Stimulated activated CD4-positive, alpha-beta T cell treated with anti-CD3 and anti-CD28 coated beads, TNF-alpha, amount 100 ng/mL, for 4 hours (primary cell): ENCODE measurements at places on chromosomes 3 and 15.
A peak's percentile ranks its signal among the peaks of the same experiment; 100 is the strongest.

- peak; percentile 26 for DNase-seq
Measured at GRCh38 chr15:99213187-99213811, 36.1 kb downstream of the TTC23 start.

GRCh38 chr3:66938338-66938963 lies 59.7 kb upstream of the KBTBD8 start:
- no peak for DNase-seq

DNA sequence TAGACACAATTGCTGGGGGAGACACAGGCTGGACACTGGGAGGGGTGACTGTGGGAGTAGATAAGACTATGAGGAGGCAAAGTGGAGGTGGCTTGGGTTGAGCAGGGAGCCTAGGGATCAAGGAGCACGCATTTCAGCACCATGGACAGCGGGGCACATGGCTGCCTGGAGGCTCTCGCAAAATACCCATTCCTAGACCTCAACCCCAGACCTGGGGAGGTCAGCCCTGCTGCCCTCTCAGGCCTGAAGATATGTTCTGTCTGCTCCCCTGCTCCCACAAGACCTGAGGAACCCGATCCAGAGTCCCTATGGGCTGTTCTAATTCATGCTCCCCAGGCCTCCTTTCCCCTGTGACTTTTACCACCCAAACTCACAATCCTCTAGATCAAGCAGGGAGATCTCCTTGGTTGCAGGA lies 16.0 kb upstream of the CPEB1 start:
- DNase-seq = no peak

GRCh38 chr3:109597444-109597843 lies 260.1 kb upstream of the DPPA4 start:
- no peak for DNase-seq

GRCh38 chr15:77807115-77807514 lies 174.4 kb upstream of the LINGO1 start:
- no peak for DNase-seq

GRCh38 chr15:67085818-67086636 lies 20.6 kb downstream of the SMAD3 start:
- no peak for DNase-seq

GRCh38 chr3:30871720-30872119 lies 22.7 kb downstream of the GADL1 start:
- DNase-seq = no peak

DNA sequence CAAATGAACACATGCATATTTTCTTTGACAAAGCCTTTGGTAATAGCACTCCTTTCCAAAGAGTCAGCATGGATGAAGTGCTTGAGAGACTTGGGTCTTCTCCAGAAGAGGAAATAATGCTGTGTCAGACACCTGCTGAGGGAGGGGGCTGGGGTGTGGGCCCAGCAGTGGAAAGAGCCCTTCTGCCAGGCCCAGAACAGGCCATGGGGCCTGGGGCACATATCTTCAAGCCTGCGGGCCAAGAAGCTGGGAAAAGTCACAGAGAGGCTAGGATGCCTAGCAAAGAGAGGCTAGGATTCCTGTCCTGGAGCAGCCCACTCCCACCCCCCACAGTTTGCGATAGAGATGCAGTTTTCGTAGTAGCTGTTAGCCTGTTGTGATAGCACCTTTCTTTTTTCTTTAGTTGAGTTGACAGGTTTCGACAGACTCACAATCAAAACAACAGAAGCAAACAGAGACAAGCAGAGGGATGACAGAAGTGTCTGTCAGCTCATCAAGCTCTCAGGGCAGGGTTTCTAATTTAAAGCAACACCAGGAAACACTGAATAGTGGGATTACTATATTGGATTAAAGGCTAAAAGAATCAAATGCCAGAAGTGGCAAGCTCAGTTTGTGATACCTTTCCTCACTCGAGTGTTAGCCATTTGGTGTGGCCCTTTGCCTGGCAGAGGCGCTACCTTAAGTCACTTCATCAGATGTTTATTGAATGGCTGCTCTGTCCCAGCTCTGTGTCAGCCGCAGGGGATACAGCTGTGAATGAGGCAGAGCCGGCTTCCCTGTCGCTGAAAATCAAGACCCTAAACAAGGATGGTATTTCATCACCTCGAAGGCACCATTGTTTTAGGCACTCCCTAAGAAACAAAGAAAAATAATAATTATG lies 19.0 kb downstream of the CMTM7 start:
- DNase-seq = no peak

DNA sequence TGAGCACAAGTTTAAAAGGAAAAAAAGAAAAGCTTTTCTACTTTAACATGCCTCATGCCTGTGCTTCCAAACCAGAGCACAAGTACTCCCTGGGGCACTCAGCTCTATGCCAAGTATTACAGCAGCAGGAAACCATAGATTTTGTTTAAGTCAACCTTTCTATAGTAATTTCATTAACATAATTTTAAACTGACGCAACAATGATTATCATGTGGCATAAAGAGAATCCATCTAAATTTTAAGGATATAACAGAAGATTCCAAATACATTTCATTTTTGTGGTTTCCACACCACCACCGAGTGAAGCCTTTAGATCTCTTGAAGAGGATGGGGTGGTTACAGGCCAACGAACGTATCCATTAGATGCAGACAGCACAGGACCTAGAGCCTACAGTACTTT lies 112.1 kb downstream of the TNIK start:
- no peak for DNase-seq

GRCh38 chr15:44157679-44158078 lies 37.4 kb downstream of the FRMD5 start:
- no peak for DNase-seq

DNA sequence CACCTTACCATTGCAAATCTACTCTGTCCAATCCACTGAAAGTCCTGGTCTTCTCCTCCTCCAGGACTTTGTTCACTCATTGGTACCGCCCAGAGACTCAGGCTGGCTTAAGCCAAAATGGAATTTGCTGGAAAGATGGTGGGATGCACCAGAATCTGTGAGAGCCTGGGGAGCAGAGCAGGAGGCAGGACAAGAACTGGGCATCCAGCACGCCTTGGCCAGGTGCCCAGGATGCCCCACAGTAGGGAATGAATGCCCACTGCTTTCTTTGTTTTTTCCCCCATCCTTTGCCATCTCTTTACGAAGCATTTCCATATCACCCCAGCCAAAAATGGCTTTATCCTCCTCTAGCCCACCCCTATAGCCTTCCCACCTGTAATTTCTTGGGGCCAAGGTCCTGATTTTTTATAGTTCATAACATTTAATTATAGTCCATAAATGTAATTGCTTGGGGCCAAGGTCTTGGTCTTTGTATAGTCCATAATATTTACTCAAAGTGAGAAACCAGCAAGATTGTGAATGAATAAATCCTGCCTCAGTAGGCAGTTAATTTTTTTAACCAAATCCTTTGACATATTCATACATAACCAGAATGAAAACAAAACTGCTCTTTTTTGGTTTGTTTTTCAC lies 23.3 kb upstream of the IREB2 start:
- DNase-seq = no peak

DNA sequence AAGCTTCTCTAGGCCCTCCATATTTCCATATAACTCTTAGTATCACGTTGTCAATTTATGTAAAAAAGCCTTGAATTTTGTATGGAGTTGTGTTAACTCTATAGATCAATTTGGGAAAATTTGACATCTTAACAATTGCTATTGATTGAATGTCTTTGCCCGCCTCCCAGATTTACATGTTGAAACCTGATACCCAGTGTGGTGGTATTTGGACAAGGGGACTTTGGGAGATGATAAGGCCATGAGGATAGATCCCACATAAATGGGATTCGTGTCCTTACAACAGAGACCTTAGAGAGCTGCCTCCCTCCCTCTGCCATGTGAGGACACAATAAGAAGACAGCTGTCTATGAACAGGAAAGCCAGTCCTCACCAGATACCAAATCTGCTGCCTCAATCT lies 21.1 kb upstream of the TNK2 start:
- no peak for DNase-seq

- no peak for DNase-seq
Measured at GRCh38 chr3:42165211-42165610, 74.1 kb downstream of the TRAK1 start.

DNA sequence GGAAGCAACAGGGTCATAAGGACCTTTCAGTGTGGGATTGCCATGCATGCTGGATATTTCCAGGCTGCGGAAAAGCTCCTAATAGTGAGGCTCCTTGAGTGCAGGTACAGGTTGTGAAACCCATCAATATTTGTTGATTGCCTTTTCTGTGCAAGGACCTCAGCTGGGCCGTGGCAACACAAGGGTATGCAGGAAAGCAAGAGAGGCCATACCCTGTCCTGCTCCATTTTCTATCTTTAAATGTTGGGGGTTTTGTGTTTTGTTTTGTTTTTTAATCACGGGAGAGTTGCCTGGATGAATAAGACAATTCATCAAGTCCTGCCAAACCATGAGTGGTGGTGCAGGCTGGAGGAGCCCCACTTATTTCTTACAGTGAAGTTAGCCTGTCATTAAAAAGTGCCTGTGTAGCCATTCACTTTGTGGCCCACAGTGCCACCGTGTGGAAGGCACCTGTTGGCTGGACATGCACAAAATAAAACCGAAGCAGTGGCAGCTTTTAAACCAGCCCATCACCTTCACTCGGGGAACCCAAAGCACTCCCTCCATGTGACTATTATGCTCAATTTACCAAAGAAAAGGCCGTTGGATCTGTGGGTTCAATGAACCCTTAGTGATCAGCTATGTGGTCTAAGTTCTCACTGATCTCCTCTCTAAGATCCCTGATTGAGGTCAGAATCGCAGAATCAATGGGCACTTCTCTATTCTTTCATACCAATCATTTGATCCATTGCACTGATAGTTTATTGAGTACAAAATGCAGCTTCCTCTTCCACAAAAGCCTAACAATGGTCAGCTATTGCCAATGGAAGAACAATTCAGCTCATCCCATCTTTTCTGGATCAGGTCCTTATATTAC lies 42.2 kb downstream of the CLDN18 start:
- no peak for DNase-seq

- DNase-seq = no peak
Measured at GRCh38 chr15:65066001-65066634, 1.7 kb downstream of the RASL12 start.

DNA sequence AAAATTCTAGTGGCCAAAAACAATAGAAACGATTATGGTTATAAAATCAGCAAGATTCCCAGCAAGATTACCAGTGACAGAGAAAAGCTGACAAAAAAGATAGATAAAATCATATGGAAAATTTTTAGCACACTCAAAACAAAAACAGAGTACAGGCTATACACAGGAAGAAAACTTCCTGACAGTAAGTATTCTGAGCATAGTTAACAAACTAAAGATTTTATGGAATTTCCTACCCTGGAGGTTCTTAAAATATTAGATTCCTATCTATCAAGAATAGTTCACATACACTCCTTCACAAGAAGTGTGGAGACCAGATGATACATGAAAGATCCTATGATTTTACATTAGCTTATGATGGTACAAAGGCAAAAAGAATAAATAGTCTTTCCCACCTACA lies 50.8 kb downstream of the ZNF148 start:
- DNase-seq = no peak

GRCh38 chr3:151999936-152000335 lies 126.5 kb downstream of the SUCNR1 start:
- DNase-seq = no peak

DNA sequence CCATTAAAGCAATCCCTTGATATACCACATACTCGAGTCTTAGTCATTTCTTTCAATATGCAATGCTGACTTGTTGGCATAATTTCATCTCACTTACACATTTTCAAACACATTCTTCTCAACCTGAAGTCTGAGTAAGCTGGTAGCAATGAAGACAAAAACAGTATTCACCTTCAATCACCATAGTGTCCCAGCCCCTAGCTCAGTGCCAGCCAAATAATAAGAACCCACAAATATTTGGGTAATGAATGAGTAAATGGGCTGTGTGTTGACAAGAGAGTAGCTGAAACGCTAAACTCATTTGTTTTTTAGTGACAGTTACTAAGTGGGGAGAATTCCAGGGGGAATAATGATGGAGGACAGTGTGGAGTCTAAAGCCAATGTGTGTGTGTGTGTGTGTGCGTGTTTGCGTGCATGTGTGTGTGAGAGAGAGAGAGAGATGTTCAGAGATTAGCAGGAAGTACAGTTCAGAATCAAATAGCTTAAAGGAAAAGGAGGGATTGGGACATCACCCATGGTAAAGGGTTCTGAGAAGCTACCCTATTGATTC lies 165.7 kb downstream of the GAP43 start:
- no peak for DNase-seq

GRCh38 chr3:143348486-143349327 lies 229.1 kb downstream of the CHST2 start:
- no peak for DNase-seq

DNA sequence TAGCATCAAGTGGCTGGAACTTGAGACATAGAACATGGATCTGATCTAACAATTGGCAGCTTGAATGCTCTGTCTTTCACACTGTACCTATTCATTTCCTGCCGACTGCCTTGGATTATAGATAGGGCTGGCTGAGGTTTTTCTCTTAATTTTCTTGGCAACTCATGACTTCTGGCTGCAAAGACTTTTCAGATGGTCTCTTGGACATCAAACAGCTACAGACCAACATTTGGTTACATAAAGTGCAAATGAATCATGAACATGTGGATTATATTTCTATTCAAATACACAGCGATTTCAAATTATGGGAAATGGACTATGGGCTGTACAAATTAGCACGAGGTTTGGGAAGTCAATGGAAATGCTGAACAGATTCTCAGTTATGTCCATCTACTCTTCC lies 26.2 kb upstream of the IL16 start:
- no peak for DNase-seq

GRCh38 chr15:99635794-99636193 lies 70.0 kb downstream of the MEF2A start:
- DNase-seq = no peak

GRCh38 chr3:136938334-136938733 lies 19.4 kb upstream of the IL20RB start:
- no peak for DNase-seq

GRCh38 chr15:42939841-42940240 lies 19.3 kb upstream of the TTBK2 start:
- no peak for DNase-seq

DNA sequence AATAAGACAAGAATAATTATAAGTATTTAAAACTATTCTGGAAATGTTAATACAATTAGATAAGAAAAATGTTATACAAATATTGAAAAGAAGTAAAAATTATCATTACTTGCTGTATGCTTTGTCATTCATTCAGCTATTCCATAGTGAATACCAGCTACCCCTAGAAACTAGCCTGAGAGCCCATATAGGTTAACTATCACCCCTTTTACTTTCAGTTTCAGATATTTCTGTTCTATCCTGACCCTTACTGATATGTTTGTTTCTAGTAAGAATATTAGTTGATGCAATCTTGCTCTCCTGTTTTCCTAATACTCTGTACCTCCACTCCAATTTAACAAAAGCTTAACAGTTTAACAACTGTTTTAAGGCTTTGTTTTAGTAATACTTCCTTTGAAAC lies 31.6 kb downstream of the FAM227B start:
- DNase-seq = no peak

GRCh38 chr15:82134461-82134860 lies 88.6 kb upstream of the MEX3B start:
- DNase-seq = no peak

DNA sequence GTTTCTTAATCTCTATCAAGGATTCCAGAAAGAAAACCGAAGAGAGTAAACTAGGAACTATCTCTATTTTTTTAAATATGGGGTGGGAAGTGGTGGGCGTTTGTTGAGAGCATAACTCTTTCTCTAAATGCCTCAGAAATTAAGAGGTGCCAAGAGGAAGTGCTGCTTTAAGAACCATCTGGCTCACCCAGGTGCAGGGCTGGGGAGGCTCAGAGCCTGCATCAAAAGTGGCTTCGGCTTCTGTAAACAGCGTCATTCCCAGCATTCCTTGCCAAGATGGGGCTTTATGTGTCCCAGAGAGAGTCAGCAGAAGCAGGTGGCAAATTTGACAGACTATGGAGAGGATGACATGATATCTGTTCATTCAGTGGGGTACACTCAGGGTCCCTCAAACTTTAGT lies 123.3 kb upstream of the BFSP2 start:
- DNase-seq = no peak
